HFFc6 (cell line): ENCODE measurements at places on chromosomes 3 and 15. TPM values are rescaled to one million over a fixed set of nuclear protein-coding genes. Genes with fewer than 3 reads are reported as not detected.

The CPA3 gene
- 0.21 to 1.0 TPM (median 0.96 TPM) in 3 replicates for total RNA-seq

The TMEM108 gene
- not detected in 3 replicates for total RNA-seq

The DAPK2 gene
- 2.1 to 5.2 TPM (median 2.9 TPM) in 3 replicates for total RNA-seq

The GOLGA6L2 gene
- total RNA-seq = not detected in 3 replicates
